Dermis microvascular lymphatic vessel endothelial cell (primary cell): ENCODE measurements at places on chromosomes 4 and X. TPM values are rescaled to one million over a fixed set of nuclear protein-coding genes. Genes with fewer than 3 reads are reported as not detected.

TAF7L gene
- 0.13 TPM in 1 of 2 replicates, not detected in the other for total RNA-seq

ZCCHC12 gene
- total RNA-seq = under 0.01 TPM in 1 of 2 replicates, not detected in the other

NDUFA1 gene
- total RNA-seq = 74.3 and 128 TPM in 2 replicates

CT45A1 gene
- total RNA-seq = not detected in 2 replicates

DCAF12L2 gene
- not detected in 2 replicates for total RNA-seq

SPANXD gene
- total RNA-seq = not detected in 2 replicates

PRAF2 gene
- 2.8 and 5.4 TPM in 2 replicates for total RNA-seq

CYLC1 gene
- total RNA-seq = not detected in 2 replicates

XPNPEP2 gene
- not detected in 2 replicates for total RNA-seq

SPINK2 gene
- not detected in 2 replicates for total RNA-seq

CT45A2 gene
- total RNA-seq = not detected in 2 replicates

DRD5 gene
- not detected in 2 replicates for total RNA-seq

PHEX gene
- total RNA-seq = 0.63 and 0.64 TPM in 2 replicates

ARAP2 gene
- total RNA-seq = under 0.01 and 0.13 TPM in 2 replicates

SMR3B gene
- total RNA-seq = not detected in 2 replicates

DUX4 gene
- total RNA-seq = not detected in 2 replicates

NOX1 gene
- not detected in 2 replicates for total RNA-seq

CLCN3 gene
- total RNA-seq = 58.3 and 85.6 TPM in 2 replicates

NLRP2B gene
- under 0.01 TPM in 2 replicates for total RNA-seq

RAB40A gene
- 0.13 TPM in 1 of 2 replicates, not detected in the other for total RNA-seq

PASD1 gene
- not detected in 2 replicates for total RNA-seq

P2RY8 gene
- 0.13 and 0.76 TPM in 2 replicates for total RNA-seq

KIF4A gene
- 4.3 and 9.5 TPM in 2 replicates for total RNA-seq

CPEB2 gene
- 5.1 and 10.0 TPM in 2 replicates for total RNA-seq

SSX2 gene
- total RNA-seq = not detected in 2 replicates

UGT2B11 gene
- total RNA-seq = not detected in 2 replicates

SPP1 gene
- total RNA-seq = not detected in 2 replicates

BEX5 gene
- total RNA-seq = 0.90 and 1.6 TPM in 2 replicates

ARHGAP36 gene
- not detected in 2 replicates for total RNA-seq

SRPK3 gene
- 0.13 and 0.25 TPM in 2 replicates for total RNA-seq

CWH43 gene
- total RNA-seq = not detected in 2 replicates

THAP9 gene
- total RNA-seq = 5.0 and 5.4 TPM in 2 replicates

PDGFRA gene
- 0.13 and 0.39 TPM in 2 replicates for total RNA-seq

UCP1 gene
- not detected in 2 replicates for total RNA-seq

NDP gene
- total RNA-seq = under 0.01 TPM in 2 replicates

RIBC1 gene
- 0.13 TPM in 2 replicates for total RNA-seq

GPR119 gene
- not detected in 2 replicates for total RNA-seq

UGT2B15 gene
- total RNA-seq = not detected in 2 replicates
